ENCODE measurements at places on chromosomes 16 and 17.

DNA sequence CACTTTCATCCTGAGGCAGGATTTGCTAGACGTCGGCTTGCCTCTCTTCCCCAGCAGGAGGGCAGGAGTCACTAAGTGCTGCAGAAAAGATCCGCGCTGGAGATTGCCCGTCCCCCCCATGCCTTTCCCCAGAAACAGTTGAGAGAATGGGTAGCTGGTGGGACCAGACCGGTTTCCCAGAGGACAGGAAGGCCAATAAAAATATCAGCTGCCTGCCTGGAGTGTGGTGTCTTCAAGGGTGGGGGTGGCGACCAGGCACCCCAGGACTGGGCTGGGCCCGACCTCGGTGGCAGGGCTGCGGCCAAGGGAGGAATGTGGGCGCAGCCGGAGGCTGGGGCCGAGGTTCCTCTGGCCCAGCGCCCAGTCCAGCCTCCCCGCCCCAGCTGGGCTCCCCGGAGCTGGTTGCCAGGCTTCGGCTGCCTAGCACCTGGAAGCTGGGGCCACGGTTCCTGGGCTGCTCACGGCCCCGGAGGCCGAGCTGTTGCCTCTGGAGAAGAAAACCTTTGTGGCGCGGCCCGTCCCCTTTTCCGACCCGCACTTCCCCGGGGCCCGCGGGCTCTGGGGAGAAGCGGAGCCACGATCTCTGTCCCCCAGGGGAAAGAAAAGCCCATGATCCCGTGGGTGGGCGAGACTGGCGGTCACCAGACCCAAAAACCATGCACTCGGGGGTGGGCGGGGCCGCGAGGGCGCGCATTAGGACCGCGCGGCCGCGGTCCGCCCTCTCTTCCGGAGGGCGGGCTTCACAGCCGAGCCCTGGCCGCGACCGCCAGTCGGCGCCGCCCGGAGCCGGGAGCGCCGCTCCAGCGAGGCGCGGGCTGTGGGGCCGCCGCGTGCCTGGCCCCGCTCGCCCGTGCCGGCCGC lies at the start of gene TRAF4:
Gene TRAF4, plus strand, starts transcription at position 769 of the 861 bp plus-strand sequence. CDS start 102 bp downstream, outside the sequence.
- peak; percentile 88 for DNase-seq

DNA sequence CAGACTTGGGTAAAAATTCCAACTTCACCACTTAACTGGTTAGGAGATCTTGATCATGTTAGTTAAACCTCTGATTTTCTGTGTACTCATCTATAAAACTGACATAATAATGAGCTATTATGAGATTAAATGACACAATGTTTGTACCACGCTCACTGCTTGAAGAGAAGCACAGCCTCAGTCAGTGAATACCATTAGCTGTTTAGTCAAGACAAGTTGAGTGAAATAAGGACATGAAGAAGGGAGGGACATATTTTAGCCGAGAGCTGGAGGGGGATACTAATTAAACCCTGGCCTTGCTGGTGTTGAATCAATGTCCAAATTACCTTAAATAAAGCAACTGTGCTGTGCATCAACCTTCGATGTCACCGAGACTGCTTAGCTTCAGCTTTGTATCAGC lies 105.1 kb upstream of the TOX3 start:
- DNase-seq, result no peak

DNA sequence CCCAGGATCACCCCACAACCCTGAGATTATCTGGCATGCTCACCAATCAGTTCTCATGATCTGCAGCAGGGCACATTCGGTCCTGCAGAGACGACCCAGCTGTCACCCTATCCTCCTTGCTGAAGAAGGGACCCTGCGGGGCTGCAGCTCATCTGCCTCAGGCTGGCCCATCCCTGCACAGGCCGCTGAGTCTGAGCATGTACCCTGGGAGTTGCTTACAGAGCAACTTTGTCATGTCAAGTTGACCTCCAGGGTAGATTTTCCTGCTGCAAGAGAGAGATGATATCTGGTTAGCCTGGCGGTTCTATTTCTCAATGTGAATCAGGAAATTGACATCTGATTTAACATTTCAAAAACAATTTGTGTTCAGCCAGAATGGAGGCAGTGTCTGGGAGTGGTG lies 36.0 kb upstream of the ADCY9 start:
- DNase-seq, result no peak

DNA sequence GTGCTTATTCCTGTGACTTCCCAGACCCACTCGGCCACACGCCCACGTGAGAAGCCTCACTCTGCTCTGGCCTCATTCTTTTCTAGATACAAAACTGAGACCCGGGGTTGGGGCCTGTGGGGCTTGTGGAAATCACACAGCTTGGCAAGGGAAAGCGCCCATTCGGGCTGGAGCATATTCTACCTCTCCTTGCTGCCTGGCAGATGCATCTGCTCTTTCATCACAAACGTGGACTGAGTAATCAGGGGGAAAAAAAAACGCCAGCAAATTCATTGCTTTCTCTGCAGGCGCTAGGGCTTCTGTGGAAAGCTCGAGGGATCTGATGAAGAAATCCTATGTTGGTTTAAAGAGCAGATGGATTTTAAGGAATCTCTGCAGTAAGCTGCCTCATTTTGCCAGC lies 44.4 kb downstream of the DNAH9 start:
- DNase-seq, result no peak

- peak; percentile 83 for DNase-seq
Measured at GRCh38 chr16:53022374-53022773, 30.3 kb downstream of the CHD9NB start.

DNA sequence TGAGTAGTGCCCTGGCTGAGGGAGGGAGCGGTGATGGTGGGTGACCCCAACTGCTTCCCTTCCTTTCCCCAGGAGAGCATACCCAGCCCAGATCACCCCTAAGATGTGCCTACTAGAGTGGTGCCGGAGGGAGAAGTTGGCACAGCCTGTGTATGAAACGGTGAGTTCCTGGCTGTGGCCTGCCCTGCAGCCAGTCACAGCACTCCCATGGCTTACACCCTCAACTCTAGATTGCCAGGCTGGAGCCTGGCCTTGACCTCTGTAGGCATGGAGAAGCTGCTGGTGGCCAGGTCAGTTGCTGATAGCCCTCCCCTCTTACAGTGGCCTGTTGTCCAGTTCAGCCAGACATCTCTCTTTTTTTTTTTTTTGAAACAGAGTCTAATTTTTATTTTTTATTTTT lies 8.6 kb upstream of the NFATC3 start:
- no peak for DNase-seq

GRCh38 chr16:69763599-69763942 lies 1.4 kb downstream of the WWP2 start:
- DNase-seq, result no peak

DNA sequence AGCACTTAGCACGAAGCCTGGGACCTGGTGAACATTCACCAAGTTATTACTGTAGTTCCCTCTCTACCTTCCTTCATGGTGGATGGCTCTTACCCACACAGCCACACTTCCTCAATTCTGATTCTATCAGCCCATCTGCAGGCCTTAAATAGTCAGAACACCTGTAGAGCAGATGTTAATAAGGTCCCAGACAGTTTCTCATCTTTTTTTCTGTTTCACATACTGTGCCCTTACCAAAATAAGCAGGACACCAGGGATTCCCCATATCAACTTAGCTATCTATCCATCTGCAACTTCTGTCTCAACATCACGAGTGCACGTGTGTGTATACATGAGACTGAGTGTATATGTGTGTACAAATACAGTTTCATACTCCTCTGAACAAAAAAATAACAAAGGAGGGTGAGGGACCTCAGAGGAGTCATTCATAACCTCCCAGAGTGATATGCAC lies 2.8 kb downstream of the RECQL5 start:
- DNase-seq, result no peak
